Immature natural killer cell (primary cell): ENCODE measurements at places on chromosomes 2 and 18. TPM values are rescaled to one million over a fixed set of nuclear protein-coding genes. Genes with fewer than 3 reads are reported as not detected.

DYNAP gene
- not detected for polyA plus RNA-seq

AOX1 gene
- polyA plus RNA-seq: not detected

SULT1C2 gene
- polyA plus RNA-seq: not detected

DNA sequence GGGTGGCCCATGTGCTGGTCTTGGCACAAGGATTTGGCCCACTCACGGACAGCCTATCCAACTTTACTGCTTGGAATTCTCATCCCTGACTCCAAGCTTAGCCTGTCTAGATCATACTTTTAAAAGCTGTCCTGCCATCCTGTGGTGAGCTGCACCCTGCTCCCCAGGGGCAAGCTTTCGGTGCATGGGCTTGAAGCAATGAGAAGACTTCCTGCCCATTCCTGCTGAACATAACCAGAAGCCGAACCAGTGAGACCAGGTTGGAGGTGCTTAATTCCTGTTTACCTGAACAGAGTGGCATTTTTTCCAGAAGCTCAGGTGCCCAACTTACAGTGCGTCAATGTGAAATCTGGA is 154.5 kb downstream of the ANTXR1 start:
- DNase-seq: no peak

DNA sequence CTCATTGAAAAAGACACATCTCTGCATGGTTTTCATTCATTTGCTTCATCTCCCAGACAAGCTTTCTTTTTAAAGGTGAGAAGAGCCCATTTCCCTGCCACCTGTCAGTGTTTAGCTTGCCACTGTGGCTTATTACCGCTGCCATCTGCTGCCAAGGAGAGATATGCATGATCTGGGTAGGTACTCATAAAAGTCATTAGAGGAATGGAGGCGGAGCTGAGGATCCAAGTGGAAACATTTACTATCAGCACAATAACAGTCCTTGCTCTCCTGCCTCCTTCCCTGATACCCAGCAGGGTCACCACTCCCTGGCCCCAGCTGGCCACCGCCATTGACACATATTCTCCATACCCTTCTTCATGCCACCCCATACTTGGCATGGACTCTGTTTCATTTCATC is 390.4 kb downstream of the TSN start:
- no peak for DNase-seq

DNA sequence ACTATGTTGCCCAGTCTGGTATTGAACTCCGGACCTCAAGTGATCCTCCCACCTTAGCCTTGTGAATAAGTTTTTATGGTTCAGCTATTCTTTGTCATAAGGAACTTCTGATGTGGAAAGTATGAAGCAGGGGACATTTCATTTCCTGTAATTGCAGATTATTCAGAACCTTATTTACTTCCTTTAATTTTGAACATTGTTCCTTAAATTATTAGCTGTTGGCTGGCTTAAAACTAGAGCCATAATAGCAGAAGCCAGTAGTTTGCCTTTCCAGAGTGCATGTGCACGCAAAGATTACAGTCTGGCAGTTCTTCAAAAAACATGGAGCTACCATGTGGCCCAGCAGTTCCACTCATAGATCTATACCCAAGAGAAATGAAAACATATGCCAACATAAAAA is 53.1 kb downstream of the PMS1 start:
- DNase-seq: no peak

GRCh38 chr2:224025874-224026273 is 13.2 kb downstream of the SERPINE2 start:
- DNase-seq: peak; percentile 73

DNA sequence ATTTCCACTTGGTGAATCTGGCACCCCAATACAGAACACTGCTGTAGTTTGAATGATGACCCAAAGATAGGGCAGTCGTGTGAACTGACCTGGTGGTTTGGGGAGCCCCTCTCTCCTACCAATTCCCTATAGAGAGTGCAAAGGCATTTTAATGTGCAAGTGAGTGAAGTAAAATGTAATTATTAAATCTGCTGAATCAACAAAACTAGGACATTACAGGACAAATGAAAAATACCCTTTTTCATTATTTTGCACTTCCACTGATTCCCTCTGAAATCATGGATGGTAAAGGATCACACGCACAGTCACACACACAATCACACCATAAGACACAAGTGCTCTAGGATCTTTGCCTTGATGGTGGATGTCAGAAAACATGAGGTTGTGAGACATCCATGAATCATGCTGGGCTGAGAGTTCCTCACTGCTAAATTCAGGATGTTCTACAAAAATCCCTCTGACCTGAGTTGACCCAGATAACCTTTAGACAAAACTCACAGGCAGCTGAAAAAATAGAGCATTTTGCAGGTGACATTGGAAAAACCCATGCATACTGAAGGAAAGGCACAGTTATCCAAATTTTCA is 197.4 kb downstream of the FBXO15 start:
- no peak for DNase-seq
